ENCODE measurements at places on chromosomes 2 and 18.

- no peak for DNase-seq
These were observed 472.2 kb upstream of the DCC start for GRCh38 chr18:51867767-51868166.

DNA sequence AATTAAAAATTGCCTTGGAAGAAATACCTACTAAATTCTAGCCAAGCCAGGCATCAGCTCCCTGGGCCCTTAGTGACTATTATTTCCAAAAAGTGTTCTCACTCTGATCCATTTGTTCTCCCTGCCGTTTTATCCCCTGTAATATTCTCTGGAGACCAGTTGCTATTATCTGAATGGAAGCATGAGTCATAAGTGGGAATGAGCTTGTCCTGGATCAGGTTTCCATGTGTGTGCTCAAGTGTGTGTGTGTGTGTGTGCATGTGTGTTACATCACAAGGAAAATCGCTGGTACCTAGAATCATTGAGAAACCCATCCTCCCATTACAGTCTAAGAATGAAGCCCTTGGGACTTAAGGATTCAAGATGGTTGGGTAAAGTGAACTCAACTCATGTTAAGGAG, 130.3 kb upstream of the CXCR4 start:
- DNase-seq: no peak

DNA sequence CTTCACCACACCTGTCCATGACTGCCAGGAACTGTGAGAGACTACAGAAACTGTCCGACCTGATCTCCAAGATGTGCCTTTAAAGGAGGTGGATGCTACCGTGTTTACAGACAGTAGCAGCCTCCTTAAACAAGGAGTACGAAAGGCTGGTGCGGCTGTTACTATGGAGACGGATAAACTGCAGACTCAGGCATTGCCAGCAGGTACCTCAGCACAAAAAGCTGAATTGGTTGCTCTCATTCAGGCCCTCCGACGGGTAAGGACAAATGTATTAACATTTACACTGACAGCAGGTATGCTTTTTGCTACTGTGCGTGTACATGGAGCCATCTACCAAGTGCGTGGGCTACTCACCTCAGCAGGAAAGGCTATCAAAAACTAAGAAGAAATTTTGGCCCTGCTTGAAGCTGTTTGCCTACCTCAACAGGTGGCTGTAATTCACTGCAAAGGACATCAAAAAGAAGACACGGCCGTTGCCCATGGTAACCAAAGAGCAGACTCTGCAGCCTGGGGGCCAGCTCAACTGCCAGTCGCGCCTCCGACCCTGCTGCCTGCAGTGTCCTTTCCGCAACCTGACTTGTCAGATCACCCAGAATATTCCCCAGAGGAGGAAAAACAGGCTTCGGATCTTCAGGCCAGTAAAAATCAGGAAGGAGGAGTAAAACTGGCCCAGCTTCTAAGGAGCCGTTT, 30.9 kb downstream of the SKA1 start:
- DNase-seq: no peak

DNA sequence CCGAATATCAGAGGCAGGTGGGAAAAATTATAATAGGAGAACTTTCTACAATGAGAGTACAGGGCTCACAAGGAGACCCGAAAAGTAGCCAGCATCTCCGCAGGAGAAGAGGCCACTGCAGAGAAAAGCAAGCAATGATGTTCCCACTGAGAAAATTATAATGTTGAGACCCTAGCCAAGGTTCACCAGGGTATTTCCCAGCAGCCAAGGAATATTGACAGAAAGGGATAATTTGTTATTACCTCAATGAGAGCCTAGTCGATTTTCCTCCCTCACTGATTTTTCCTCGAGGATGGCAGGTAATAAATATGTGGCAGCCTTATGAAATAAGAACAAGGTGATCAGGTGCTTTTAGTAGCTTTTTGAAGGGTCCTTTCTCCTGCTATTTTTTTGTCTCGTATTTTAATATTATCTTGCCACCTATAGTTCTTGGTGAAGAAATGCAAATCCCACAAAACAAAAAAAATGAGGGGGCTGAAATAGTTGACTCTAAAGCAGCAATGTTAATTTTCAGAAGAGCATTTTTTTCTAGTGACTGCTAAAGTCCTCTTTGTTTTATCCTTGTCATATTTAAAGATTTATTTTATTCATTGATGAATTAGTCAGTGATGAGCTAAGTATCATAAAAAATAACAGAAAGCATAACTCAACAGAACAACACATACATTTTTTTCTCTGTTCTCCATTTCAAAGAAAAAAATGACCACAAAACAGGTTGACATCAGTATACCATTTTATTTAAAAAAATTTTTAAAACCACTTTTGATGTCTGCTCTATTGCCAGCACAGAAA, 215.4 kb downstream of the KCNE4 start:
- no peak for DNase-seq

GRCh38 chr2:45614871-45615415, 3.9 kb upstream of the SRBD1 start:
- DNase-seq: no peak

DNA sequence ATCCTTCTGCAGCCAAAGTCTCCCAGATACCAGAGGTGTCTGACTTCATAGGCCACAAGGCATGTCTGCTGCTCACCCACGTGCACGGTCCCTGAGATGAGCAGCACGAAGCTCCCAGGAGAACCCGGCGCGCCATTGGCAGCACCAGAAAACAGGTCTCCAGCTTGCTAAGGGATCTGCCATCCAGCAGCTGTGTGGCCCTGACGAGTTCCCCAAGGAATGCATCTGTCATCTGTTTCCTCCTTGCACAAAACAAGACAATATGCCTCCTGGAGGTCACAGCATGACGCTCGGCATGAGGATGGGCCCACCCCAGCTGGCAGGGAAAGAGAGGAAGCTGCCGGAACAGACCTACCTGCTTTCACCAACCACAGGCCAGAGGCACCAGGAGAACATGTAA, 29.2 kb downstream of the HS6ST1 start:
- DNase-seq: no peak

- DNase-seq: no peak
These were observed 105.9 kb downstream of the SOX11 start for GRCh38 chr2:5798084-5798483.

GRCh38 chr18:67919316-67919715, 402.8 kb upstream of the DSEL start:
- DNase-seq: no peak

DNA sequence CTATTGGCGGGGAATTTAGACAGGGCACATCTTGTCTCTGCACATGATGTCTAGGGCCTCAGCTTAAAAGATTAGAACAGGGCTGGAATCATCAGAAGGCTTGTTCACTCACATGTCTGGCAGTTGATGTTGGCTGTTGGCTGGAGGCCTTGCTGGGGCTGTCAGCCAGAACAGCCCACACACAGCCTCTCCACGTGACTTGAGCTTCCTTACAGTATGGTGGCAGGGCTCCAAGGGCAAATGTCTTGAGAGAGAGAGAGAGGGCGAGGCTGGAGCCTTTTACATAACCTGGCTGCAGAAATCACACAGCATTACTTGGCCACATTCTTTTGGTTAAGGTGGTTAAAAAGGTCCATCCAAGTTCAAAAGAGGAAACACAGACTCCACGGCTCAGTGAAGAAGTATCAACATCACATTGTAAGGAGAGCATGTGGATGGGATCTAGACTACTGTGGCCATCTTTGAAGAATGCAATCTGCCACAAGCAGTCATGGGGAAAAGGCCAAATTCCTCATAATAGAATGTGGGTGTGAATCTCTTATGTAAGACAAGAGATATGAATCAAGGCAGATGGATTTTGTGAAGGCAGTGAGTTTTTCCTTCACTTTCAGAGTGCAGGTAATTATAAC, 30.4 kb downstream of the SRSF7 start:
- no peak for DNase-seq

DNA sequence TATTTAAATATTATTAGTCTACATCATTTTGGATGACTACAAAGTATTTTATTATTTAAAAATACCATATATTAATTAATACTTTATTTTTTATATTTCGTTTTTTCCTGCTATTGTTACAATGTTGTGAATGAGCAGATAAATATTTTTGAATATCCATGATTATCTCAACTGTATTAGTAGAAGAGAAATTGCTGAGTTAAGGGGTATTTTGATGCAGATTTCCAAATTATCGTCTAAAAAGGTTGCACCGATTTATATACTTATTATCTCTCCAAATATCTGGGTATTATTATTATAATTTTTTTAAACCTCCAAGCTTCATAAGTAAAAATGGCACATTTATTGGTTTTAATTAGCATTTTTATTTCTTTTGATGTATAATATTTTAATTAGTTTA, 8.9 kb upstream of the IL1RL1 start:
- no peak for DNase-seq

GRCh38 chr18:2400701-2401196, 170.6 kb downstream of the METTL4 start:
- no peak for DNase-seq

DNA sequence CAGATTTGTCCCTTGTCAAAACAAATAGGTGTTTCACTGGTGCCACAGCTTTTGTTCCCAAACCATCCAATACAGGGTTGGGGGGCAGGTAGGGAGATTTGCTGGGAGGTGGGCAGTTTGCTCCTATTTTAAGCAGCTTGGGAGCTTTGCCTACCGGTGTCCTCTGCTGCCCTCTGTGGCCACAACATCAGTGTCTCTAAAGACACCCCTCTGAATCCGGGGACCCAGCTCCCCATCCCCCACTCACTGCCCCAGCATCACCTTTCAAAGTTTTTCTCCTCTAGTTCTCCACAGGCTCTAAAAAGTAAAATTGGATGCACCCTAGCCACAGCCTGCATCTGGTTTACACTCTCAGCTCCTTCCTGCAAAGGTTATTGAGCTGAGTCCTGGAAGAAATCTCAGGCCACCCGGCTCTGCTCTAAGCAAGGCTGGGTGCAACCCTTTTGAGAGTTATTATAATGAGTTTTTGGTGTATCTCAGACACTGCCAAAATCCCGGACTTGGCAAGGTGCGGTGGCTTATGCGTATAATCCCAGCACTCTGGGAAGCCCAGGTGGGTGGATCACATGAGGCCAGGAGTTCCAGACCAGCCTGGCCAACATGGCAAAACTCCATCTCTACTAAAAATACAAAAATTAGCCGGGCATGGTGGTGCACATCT, 2.9 kb upstream of the EPAS1 start:
- no peak for DNase-seq

DNA sequence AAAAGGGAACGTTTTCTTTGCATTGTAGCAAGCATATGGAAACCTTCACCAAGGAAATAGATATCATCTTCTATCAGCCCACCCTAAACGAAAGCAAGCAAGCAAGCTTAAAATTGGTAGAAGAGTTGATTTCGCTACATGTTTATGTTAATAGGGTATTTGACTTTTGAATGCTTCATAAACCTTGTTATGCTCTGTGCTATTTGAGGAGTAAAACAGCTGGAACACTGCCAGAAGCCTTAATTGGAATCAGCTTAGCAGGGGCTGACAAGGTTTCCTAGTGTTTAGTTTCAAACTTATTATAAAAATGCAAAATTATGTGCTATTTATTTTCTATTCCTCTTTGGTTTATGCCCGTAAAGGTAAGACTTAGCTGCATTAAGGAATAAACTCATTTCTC, 70.6 kb upstream of the LINC00305 start:
- DNase-seq: no peak

- no peak for DNase-seq
These were observed 27.8 kb downstream of the ZNF532 start for GRCh38 chr18:58892488-58892887.

DNA sequence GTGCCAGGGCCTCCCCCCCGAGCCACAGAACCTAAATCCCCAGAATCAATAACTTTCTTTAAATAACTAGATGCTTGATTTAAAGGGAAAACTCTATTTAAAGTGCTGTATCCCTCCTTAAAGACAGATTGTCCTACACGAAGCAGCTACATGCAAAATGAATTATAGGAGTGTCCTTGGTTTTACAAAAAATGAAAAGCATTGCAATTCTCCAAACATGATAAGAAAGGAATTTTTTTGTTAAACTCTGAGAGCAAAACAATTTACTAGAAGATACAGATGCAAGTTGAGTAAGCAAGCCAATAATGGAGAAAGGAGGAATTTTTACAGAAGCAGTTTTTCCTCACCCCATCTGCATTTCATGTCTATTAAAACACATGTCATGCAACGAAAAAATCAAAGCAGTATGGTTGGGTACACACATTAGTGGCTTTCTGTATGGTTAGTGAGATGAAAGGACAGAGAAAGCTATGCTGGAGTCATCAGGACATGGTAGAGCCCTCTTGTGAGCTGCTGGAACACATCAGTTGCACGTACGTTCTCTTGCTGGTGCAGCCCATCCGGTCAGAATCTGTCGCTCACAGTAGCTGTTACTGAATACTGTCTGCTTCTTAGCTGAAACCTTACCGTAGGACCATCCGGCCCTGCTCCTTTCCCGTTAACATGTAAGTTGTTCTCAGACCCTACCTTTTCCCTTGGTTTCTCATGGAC, 25.9 kb upstream of the STEAP3 start:
- no peak for DNase-seq

DNA sequence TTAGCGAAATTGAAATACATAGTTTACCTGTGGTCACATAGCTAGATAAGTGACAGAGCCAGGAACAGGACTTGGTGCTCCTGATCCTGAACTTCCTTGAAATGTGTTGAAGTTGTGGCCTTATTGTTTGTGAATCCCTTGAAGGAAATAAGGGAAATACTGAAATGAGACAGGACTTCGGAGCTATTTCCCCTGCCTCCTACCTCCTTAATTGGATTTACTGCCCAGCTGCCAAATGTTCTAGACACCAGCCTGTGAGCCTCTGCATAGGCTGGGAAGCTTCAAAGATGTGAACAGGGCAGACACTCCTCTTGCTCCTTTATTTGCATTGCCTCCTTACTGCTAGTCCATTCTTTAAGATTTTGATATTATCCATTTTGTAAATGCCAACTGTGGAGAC, 135.2 kb downstream of the PRPF40A start:
- DNase-seq: no peak

DNA sequence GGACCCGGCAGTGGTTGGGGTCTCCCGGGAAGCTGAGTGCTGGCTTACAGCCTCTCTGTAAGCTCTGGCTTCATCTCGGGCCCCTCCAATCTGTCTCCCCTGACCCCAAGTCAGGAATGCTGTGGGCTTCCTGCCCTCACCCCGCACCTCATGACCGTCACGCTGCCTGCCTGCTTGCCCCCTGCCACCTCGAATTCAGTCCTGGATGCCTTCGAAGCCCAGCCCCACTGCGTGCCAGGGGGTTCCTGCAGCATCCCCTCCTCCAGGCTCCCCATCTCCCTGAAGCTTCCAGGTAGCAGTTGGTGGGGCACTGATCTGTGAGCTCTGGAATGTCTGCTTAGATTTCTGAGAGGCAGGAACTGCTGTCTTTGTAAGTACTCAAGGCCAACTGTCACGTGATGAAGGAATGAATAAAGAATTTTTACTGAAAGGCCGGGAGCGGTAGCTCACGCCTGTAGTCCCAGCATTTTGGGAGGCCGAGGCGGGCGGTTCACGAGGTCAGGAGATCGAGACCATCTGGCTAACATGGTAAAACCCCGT, 6.5 kb downstream of the CLHC1 start:
- DNase-seq: no peak

DNA sequence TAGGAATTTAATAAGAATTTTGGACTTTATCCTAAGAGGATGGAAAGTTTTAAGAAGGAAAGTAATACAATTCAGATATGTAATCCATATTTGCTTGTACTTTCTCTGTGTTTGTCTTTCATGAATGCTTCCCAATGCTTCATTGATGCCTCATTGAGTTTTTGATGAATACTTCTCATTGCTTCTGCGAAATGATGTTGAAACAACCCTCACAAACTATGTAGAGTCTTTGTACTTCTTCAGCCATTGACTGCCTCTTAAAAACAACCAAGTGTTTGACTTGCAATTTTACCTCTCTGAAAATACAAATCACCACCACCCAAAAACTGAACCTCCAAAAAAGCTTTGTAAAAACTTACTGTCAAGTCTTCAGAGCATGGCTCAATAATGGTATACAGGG, 424.1 kb downstream of the ERBB4 start:
- no peak for DNase-seq

GRCh38 chr2:234293973-234294372, 202.9 kb downstream of the ARL4C start:
- no peak for DNase-seq
